ENCODE measurements at places on chromosomes 1 and 21. TPM values are rescaled to one million over a fixed set of nuclear protein-coding genes. Genes with fewer than 3 reads are reported as not detected.

The DMBX1 gene
- not detected for total RNA-seq

The NUDT4B gene
- total RNA-seq, result not detected

The FCRL6 gene
- not detected for total RNA-seq

The WNT3A gene
- total RNA-seq, result 0.44 TPM

The PRAMEF33 gene
- not detected for total RNA-seq

The OR2G6 gene
- not detected for total RNA-seq

The APOBEC4 gene
- not detected for total RNA-seq

The TEX38 gene
- not detected for total RNA-seq

The MYOM3 gene
- total RNA-seq, result 0.88 TPM

The IFI44 gene
- total RNA-seq, result 10.7 TPM

The NPR1 gene
- 1.8 TPM for total RNA-seq

The ADCY10 gene
- total RNA-seq, result not detected
